ENCODE measurements at places on chromosomes 2 and 18.

- no peak for DNase-seq
Measured at GRCh38 chr2:28745876-28746275, 5.8 kb upstream of the PPP1CB start.

GRCh38 chr2:96928277-96928781, 58.1 kb downstream of the FAM178B start:
- DNase-seq, result no peak

DNA sequence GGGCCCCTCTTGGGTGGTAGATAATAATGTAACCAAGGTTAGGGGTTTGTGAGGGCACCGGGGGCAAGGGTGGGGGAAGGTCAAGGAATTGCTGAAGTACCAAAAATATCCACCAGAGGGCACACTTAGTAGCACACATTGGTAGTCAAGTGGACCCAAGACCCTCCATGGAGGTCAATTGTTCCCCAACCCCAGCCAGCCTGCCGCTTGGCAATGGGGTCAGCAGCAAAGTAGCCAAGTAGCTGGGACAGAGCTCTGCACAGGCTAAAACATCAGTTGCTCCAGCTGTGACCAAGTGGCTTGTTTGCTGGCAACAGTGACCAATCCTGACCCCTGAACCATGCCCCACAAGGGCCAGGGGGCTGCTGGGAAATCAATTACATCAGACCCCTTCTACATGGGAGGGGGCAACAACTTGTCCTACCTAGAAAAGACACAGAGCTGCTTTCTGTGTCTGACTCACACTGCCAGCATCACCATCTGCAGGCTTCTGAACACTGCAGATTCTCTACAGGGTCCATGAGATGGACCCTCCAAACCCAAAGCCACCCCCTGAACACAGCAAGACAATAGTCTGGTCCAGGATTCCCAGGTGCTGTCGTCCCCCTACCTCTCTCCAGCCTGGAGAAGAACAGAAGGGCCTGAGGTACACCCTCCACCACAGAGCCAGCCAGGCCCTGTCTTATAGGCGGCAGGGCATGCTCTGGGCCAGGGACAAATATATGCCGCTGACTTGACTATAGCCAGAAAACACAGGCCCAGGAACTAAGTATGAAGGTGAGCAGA, 76.0 kb downstream of the EMX1 start:
- DNase-seq, result peak; percentile 47

GRCh38 chr2:205660521-205661124, 21.7 kb upstream of the NRP2 start:
- DNase-seq, result no peak

DNA sequence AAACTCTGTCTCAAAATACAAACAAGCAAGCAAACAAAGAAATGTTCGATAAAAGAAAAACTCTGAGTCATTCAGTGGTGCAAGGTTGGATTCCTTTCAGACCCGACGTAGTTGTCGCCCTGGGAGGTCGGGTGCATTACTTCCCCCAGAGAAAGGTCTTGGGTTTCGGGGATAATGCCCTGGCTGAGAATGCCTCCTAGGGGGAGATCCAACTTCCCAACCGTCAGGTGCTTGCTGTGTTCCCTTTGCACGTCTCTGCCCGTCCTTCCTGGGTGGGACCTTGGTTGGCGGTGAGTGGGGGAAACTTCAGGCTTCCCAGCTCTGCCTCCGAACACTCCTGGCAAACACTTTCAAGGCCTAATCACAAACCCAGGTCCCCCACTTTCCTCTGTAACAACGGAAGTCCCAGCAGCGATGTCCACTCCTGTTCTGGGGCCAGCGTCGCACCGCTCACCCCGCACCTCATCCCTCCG, 609 bp downstream of the TPGS2 start:
- peak; percentile 7 for DNase-seq

- no peak for DNase-seq
Measured at GRCh38 chr2:5991305-5991968, 299.3 kb downstream of the SOX11 start.

- DNase-seq, result no peak
Measured at GRCh38 chr2:171858397-171858958, 35.6 kb downstream of the SLC25A12 start.

- no peak for DNase-seq
Measured at GRCh38 chr2:61707984-61708852, 145.6 kb downstream of the FAM161A start.

GRCh38 chr2:96233880-96234316, 25.3 kb upstream of the STARD7 start:
- no peak for DNase-seq

GRCh38 chr2:102114290-102114721, 28.2 kb upstream of the IL1R1 start:
- no peak for DNase-seq

- DNase-seq, result no peak
Measured at GRCh38 chr2:32697156-32697555, 69.3 kb downstream of the TTC27 start.

- DNase-seq, result no peak
Measured at GRCh38 chr2:52512760-52513159, 1254.8 kb upstream of the CHAC2 start.

DNA sequence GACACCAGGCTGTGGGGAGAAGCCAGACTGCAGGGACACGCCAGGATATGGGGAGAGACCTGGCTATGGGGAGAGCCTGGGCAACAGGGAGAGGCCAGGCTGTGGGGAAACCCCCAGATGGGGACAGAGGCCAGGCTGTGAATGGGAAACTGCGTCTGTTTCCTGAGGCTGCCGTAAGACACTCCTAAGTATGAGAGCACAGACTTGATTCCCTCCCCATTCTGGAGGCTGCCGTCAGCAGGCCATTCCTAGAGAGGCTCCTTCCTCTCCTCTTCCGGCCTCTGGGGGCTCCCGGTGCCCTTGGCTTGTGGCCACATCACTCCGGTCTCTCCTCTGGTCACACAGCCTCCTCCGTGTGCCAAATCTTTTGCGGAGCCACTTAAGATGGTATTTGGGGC, 32.3 kb downstream of the ADI1 start:
- no peak for DNase-seq
